Neural progenitor cell (in vitro differentiated cells): ENCODE measurements at places on chromosomes 3 and 15.

GRCh38 chr3:33145221-33145900, 31.5 kb downstream of the CRTAP start:
- DNase-seq, result no peak

DNA sequence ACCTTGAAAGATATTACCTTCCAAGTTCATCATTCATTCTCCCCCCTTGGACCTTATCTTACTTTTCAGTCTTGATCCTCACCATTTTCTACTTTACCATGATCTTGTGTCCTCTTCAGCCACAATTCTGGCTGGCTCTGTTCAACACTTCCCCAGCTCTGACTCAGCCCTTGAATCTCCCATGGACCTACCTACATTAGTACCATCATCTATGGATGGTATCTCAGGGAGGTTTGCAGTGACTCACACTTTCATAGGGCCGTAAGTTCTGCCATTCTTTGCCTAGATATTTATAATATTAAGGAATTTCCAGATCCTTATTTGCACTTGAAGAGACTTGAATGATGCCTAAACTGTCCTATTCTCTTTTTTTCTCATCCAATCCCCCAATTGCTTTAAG, 213.7 kb upstream of the RORA start:
- DNase-seq, result no peak

DNA sequence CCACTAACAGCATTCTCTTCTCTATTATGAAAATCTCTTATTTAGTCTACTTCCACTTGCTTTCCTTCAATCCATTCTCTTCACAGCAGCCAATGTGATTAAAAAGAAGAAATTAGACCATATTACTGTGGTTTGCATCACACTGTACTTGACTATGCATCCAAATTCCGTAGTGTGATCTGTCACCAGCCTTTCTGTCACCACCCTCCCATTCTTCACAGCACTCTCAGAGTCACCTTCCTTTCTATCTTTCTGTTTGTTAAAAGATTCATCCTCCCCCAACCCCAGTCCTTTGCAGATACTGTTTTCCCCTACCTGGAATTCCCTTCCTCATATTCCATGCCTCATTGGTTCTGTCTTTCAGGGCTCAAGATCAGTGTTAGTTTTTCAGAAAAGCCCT, 55.0 kb upstream of the ABHD10 start:
- DNase-seq, result no peak

- DNase-seq, result no peak
Measured at GRCh38 chr3:81823882-81824395, 62.5 kb upstream of the GBE1 start.

DNA sequence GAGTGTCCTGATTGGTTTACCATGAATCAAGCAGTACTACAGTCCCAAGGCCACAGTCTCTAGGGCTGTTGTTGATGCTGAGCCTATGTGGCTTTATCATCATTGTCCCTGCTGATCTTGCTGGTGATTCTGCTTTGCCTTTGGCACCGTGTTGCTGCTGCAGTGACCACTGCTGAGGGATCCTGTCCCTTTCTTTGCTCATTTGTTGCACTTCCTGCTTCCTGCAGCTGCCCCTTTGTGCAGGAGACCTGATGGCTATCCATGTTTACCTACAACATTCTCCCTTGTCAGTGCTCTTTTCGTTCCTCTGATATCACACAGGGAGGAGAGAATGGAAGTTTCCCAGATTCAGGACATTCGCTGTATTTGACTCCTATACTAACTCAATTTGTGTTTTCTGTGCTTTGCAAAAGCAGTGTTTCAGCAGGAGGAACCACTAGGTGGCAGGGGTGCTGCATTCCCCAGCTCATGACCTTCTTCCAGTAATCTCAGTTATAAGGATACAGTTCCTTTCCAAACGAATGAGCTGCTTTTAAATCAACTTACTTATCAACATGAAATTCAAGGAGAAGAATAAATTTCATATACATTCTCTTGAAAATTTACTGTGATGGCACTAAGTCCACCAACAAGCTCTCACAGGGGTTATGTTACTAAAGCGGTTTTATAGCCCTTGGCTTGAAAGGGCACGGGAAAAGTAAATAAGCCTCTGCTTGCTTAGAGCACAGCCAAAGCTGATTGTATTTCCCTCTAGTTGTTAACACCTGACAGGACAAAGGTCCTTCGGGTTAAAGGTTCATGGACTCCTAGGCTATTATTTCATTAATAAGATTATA, 9.7 kb upstream of the THUMPD3 start:
- DNase-seq, result peak; percentile 75

DNA sequence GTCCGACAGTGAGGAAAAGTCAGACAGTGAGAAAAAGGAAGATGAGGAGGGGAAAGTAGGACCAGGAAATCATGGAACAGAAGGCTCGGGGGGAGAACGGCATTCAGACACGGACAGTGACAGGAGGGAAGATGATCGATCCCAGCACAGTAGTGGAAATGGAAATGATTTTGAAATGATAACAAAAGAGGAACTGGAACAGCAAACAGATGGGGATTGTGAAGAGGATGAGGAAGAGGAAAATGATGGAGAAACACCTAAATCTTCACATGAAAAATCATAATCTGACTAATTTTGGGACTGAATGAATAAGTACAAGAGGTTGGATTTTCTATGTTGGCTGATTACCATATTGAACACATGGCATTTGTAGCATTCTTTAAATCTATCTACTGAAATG, 26.2 kb downstream of the SEC62 start:
- no peak for DNase-seq

DNA sequence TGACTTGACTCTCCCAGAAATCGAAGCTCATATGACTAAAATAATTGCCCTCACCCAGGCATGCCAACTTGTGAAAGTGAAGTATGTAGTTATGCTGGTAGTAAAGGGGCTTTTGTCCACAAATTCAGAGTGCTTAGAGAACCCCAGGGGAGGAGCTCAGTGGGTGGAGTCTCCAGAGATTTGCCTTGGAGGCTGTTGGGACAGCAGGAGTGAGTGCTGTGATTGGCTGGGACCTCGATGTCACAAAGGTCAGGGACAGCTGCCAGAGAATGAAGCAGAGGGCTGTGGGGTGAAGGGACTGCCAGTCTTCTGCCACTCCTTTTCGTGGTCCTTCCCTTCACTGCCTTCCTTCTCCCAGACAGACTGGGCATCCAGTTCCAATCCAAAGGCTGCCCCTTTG, 49.8 kb downstream of the ZNF445 start:
- peak; percentile 11 for DNase-seq

DNA sequence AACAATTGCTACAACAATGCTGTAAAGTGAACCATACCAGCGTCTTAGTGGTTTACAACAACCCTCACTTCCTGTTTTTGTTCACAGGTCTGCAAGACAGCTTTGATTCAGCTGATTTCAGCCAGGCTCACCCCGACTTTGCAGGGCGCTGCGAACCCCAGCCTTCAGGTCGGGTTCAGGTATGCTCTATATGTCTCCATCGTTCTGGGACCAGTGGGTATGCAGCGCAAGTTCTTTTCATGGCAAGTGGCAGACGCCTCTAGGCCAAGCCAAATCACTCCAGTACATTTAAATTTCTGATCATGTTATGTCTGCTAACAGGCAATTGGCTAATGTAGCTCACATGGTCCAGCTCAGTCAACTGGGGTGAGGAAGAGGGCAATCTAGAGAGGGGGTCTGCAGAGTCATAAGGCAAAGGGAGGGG, 52.4 kb upstream of the RGMA start:
- no peak for DNase-seq

- DNase-seq, result peak; percentile 56
Measured at GRCh38 chr15:47184908-47185801, 532.1 kb upstream of the SEMA6D start.

GRCh38 chr3:114624047-114624445, 330.2 kb downstream of the TIGIT start:
- no peak for DNase-seq

DNA sequence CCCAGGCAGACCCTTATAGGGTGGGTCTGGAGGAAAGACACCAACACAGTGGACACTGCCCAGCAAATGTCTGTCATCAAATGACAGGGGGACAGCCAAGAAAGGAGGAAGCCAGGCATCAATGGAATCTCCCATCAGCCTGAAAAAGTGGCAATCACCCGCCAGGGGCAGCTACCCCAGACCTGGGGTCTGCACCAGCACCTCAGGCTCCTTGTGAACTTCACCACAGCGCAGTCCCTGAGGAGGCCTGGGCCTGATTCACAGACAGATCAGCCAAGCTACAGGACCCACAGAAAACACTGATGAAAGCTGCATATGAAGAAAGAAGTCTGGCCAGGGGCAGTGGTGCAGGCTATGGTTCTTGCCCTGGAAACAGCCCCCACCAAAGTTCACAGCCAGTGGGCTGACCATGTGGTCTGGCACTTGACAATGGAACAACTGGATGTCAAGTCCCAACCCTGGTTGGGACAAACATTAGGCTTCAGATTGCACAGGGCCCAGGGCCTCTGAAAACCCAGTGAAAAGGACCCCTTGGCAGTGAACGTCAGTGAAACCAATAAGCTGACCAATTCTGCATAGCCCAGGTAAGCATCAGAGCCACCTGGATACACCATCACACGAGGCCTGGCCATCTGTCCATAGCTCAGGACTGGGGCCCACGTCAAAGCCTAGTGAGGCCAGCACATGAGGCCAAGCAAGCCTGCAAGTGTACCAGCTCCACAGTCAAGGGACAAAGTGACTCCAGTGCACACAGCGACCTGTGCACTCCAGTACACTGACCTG, 29.1 kb downstream of the ALS2CL start:
- no peak for DNase-seq

- no peak for DNase-seq
Measured at GRCh38 chr3:128994173-128994512, 267 bp upstream of the CFAP92 start.

DNA sequence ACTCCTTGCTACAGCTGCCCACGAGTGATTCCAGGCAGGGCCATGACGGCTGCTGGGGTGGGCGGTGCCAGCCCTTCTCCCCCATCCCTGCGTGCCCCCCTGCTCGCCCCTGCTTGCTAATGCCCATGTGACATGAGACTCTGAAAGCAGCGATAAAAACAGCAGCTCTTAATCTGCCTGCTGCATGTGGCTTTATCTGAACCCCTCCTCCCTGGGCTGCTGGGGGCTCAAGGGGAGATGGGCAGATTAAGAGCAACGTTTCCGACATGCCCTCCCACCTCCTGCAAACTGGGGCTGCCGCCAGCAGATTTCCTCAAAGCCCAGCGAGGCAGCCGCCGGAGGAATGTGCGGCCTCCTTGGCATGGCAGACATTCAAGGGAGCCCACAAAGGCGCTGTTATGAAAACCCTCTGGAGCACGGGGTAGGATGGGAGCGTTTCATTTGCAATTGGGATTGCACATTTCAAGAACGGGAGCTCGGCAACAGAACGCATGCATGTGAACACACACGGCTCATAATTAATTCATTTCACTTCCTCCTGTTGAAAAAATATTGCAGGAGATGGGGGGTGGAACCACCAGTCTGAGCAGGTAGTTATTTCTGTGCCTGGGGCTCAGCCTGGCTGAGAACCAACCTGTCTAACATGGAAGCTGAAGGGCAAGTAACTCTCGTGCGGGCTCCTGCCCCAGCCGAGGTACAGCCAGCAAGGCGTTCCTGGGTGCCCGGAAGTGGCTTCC, 504.2 kb upstream of the PROK2 start:
- DNase-seq, result peak; percentile 73

- no peak for DNase-seq
Measured at GRCh38 chr3:23760325-23760724, 45.4 kb upstream of the UBE2E1 start.

- no peak for DNase-seq
Measured at GRCh38 chr3:156371701-156372100, 183.2 kb downstream of the SSR3 start.

- DNase-seq, result no peak
Measured at GRCh38 chr3:55556619-55557537, 69.8 kb upstream of the WNT5A start.

GRCh38 chr3:170144437-170144843, 37.1 kb downstream of the PHC3 start:
- DNase-seq, result no peak

DNA sequence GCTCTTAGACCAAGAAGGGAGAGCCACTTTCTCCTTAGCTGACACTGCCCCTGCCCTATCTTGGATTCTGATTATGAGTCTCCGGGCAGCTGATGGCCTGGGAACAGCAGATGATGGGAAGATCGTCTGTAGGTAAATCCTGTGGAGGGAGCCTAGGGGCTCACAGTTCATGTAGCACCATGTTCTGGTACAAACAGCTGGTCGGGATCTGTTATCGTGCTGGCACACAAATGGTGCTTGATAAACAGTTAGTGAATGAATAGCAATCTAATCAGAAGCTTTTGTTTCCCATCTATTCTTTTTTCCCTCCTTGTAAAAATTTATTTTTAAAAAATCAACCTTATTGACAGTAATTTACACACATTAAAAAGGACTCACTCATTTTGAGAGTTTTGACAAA, 26.8 kb downstream of the CDCP1 start:
- DNase-seq, result no peak

GRCh38 chr3:133066026-133066425, 27.8 kb downstream of the TMEM108 start:
- no peak for DNase-seq

DNA sequence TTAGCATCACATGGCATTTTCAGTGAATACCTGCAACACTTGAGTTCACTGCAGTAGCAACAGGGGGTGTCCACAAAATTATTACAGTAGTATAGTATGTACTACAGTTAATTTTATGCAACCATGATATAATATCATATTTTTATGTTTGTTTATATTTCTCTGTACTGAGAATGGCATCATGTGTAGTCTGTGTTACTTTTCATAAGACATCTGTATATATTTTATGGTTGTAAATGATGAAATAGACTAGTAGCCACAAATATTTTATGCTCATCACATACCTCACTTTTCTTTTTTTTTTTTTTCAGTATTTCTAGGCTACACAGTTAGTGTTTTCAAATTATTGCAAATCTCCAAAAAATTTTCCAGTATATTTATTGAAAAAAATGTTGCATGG, 22.4 kb downstream of the PHLDB2 start:
- no peak for DNase-seq

GRCh38 chr3:67489816-67490215, 164.6 kb downstream of the SUCLG2 start:
- no peak for DNase-seq

DNA sequence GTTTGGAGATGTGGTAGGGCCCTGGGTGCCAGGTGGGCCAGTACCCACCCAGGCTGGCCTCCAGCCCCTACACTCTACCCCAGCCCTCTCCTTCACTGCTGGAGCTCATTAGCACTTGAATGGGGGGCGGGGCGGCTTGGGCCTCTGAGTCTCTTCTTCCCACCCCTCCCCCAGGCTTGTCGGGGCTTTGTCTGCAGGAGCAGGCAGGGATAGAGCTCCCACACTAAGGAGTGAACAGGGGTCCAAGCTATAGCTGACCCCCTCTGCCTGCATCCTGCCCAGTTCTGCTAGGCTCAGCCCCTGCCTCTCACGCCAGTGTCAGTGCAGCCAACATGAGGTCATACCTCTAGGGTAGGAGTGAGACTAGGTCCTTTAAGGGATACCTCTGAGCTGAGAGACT, 5.2 kb downstream of the GNAI2 start:
- peak; percentile 97 for DNase-seq

- DNase-seq, result no peak
Measured at GRCh38 chr15:94385441-94385840, 154.1 kb downstream of the MCTP2 start.

DNA sequence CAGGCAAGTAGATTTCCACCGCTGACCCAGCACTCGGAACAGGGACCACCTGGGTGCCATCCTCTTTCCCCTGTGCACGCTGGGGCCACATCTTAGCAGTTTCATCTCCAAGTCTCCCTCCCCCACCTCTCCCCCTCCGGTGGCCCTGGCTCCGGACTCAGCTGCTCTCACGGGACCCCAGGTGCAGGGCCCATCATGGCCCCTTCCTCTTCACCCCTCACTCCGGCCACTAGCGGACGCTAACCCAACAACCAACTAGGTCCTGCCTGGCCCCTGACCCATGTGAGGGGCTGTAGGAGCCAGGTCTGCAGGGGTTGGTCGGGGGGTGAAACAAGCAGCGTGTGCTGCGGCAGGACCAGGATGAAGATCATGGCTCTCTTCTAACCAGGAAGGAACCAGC, 31.3 kb upstream of the IQSEC1 start:
- no peak for DNase-seq
